ENCODE measurements at places on chromosomes 5 and 9.
A peak's percentile ranks its signal among the peaks of the same experiment; 100 is the strongest.

GRCh38 chr9:123551734-123552133, 195.7 kb downstream of the CRB2 start:
- no peak for DNase-seq

DNA sequence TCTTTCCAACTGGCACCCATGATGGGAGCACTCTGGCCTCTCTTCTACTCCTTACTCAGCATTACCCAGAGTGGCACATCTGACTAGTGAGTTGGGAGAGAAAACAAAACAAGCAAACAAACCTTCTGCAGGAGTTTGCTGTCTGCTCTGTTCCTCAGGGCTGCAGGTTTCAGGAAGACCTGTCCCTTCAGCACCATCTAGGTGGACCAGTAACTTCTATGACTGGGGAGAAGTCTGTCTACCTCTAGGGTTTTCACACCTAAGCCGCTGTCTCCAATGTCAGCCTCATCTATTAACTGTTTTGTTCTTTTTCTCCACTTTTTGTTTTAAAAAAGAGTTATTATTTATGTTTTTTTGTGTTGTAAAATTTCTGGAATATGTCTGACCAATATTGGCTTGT, 58.7 kb downstream of the RAB3C start:
- DNase-seq: no peak

GRCh38 chr9:15243081-15243480, 63.9 kb downstream of the TTC39B start:
- no peak for DNase-seq

GRCh38 chr9:127162046-127162863, 39.8 kb upstream of the ANGPTL2 start:
- DNase-seq: no peak

DNA sequence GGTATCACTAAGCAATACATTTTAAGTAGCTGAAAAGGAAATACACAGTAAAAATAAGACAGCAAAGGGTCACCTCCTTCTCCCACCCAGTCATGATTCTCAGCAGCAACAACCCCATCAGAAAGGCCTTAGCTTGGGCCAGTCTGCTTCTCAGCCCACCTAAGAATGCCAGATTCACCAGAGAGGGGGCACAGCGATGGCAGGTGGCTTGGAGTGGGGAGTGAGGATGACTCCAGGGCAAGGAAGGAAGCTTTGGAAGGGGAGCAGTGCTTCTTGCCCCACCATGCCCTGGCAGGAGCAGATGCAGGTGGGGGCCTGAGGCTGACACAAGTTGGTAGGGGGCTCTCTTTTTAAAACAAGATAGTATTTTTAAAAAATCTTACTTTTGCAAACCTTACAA, 51.4 kb downstream of the ABCA1 start:
- no peak for DNase-seq

DNA sequence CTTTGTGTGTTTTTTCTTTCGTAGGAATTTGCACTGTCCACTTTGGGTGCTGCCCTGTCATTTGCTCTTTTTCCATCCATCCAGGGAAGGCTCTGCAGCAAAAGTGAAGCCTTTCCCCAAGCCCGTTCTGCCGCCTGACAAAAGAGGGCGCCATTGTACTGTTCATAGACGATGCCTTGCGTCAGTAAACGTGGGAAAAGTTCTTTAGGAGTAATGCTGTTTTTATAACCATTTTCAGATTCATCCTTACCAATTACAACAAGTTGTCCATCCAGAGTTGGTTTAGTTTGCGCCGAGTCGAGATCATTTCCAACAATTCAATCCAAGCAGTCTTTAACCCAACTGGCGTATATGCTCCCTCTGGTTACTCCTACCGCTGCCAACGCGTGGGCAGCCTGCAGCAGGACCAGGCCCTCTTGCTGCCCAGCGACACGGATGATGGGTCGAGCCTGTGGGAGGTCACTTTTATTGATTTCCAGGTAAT, 34.3 kb upstream of the RPS23 start:
- peak; percentile 1 for DNase-seq

GRCh38 chr5:135265497-135266302, 133.3 kb downstream of the MACROH2A1 start:
- DNase-seq: no peak

Measured in activated T-helper 9 cell treated with anti-CD3 and anti-CD28 coated beads, Interleukin-2, amount 50 U/mL, for 16 hours (primary cell).